ENCODE measurements at places on chromosomes 2 and 18.

DNA sequence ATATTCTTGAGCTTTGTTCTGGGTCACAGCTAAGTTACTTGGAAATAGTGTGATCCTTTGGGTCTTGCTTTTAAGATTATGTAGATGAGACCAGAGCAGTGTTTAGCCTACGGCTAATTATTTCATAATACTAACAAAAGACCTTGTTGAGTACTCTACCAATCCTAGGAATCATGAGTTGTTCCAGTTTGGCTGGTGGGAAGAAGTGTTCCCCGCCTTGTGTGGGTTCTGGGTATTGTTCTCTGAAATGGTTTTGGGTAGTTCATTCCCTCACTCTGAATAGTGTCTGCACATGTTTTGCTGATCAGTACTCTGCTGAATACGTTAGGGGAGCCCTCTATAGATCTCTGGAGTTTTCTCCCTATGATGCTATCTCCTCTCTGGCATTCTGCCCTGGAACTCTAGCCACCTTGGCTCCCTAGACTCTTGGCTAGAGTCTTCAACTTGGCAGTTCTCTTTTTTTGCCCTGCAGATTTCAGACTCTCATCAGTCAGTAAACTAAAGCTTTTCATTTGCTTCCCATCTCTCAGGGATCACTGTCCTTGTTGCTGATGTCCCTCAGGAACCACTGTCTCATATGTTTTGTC is 48.4 kb downstream of the NEMP2 start:
- no peak overlapping the region for H3K27ac ChIP-seq
- H3K27me3 ChIP-seq = no peaks in the 10 kb centered on the region
- peaks cover 43% of the 10 kb centered on the region for H3K36me3 ChIP-seq
- no peak for DNase-seq

DNA sequence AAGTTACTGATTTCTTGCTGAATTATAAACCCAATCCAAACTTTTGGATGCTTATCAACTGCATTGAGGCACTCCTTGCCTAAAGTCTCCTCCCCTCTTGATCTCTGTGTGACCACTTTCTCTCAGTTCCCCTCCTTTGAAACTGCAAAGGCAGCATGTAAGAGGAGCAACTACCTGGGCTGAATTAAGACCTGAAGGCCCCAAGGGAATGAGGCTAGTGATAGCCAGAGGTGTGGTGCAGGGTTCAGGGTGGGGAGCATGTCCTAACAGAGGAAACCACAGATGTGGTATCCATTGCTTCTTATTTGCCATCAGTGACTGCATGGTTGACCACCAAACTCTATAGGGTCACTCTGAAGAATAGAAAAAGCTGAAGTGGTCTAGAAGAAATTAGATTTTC is 557.9 kb downstream of the TNS1 start:
- H3K4me1 ChIP-seq = no peaks in the 10 kb centered on the region
- H3K27ac ChIP-seq = no peak overlapping the region
- H3K36me3 ChIP-seq = no peaks in the 10 kb centered on the region
- peaks cover 6% of the 10 kb centered on the region for H3K27me3 ChIP-seq
- no peak overlapping the region for H3K4me3 ChIP-seq
- DNase-seq = no peak

DNA sequence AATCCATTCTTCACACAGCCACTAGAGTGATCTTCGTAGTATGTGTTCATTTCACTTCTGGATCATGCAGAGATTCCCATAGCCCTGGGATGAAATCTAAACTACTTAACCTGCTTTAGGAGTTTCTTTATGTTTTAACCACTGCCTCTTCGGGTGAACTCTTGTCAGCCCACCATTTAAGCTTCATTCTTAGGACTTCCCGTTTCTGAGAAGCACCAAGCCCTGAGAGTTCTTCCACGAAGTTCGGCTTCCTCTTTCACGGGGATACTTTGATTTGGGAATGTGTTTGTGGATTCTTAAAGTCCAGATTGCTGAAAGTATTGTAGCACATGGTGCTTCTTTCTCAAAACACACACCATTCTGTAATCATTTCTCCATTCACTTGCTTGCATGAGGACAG is 205.0 kb downstream of the UBE2E3 start:
- no peak overlapping the region for H3K4me3 ChIP-seq
- H3K27me3 ChIP-seq = no peaks in the 10 kb centered on the region
- DNase-seq = no peak
- H3K36me3 ChIP-seq = no peaks in the 10 kb centered on the region

DNA sequence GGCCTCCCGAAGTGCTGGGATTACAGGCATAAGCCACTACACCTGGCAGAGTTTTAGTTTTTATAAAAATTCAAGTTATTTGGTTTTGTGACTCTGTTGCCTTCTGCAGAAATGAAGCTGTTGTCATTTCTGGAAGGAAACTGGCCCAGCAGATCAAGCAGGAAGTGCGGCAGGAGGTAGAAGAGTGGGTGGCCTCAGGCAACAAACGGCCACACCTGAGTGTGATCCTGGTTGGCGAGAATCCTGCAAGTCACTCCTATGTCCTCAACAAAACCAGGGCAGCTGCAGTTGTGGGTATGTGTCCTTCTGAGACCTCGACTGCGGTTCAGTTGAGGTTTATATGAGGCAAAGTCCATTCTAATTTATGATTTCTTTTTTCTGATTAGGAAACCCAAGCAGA is 7.2 kb downstream of the MTHFD2 start:
- no peaks in the 10 kb centered on the region for H3K27me3 ChIP-seq
- H3K36me3 ChIP-seq = peaks cover 25% of the 10 kb centered on the region
- no peak for DNase-seq
- peaks cover 28% of the 10 kb centered on the region for H3K4me1 ChIP-seq

DNA sequence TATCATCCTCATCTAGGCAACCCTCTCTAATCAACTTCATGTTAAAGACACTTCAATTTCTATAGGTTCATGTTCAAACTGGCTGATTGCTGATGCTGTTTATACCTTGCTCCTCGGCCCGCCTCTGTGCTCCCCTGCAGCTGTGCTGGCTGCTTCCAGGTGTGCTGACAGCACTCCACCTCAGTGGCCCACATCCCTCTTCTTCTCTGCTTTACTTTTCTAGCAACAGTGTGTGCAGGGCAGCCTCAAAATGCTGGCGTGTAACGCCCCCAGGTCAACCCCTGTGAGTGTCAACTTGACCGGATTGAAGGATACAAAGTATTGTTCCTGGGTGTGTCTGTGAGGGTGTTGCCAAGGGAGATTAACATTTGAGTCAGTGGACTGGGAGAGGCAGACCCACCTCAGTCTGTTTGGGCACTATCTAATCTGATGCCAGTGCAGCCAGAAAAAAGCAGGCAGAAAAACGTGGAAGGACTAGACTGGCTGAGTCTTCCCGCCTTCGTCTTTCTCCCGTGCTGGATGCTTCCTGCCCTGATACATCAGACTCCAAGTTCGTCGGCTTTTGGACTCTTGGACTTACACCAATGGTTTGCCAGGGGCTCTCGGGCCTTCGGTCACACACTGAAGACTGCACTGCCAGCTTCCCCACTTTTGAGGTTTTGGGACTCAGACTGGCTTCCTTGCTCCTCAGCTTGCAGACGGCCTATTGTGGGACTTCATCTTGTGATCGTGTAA is 94.7 kb downstream of the COL6A3 start:
- H3K27ac ChIP-seq = no peak overlapping the region
- no peak overlapping the region for H3K4me3 ChIP-seq
- H3K36me3 ChIP-seq = no peaks in the 10 kb centered on the region
- DNase-seq = no peak
- H3K27me3 ChIP-seq = peaks cover 22% of the 10 kb centered on the region
- no peaks in the 10 kb centered on the region for H3K4me1 ChIP-seq

- H3K4me1 ChIP-seq = peaks cover 33% of the 10 kb centered on the region
- H3K4me3 ChIP-seq = no peak overlapping the region
- H3K36me3 ChIP-seq = peaks cover 41% of the 10 kb centered on the region
- DNase-seq = no peak
- H3K27ac ChIP-seq = no peak overlapping the region
Measured at GRCh38 chr2:27776097-27776496, 4.6 kb downstream of the MRPL33 start.

GRCh38 chr2:105827351-105828096 is 82.8 kb downstream of the NCK2 start:
- H3K27me3 ChIP-seq = no peaks in the 10 kb centered on the region
- H3K36me3 ChIP-seq = peaks cover 9% of the 10 kb centered on the region
- H3K4me1 ChIP-seq = peaks cover 86% of the 10 kb centered on the region
- no peak for DNase-seq

GRCh38 chr2:64054161-64054915 is 35.1 kb upstream of the VPS54 start:
- DNase-seq = no peak
- no peak overlapping the region for H3K4me3 ChIP-seq
- no peak overlapping the region for H3K27ac ChIP-seq
- H3K4me1 ChIP-seq = no peaks in the 10 kb centered on the region
